Tibial nerve (tissue), 4 donors: ENCODE measurements at places on chromosomes 4 and X. TPM values are rescaled to one million over a fixed set of nuclear protein-coding genes. Genes with fewer than 3 reads are reported as not detected.
A peak's percentile ranks its signal among the peaks of the same experiment; 100 is the strongest.

DNA sequence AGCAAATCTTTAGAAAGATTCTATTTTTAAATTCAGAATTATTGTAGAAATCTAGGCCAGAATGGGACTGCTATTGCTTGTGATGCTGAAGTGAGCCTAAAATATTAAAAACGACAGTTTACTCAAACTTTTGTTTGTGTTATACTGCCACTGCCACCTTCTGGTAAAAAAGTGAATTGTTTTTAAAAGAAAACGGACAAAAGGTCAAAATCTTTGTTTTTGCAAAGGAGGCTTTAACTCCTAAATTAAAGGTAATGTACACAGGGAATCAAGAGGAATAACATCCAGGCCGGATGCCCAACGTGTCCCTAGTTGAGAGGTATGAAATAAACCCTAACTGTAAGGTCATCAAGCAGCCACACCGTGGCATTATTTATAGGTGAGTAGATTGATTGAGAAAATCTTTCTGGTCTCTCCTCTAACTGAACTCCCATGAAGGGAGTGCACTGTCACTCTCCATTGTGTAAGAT is 338.3 kb upstream of the GALNT7 start:
- no peaks in the 10 kb centered on the region for H3K4me1 ChIP-seq
- H3K27ac ChIP-seq: no peak overlapping the region

- H3K27me3 ChIP-seq: no peaks in the 10 kb centered on the region
- H3K4me1 ChIP-seq: no peaks in the 10 kb centered on the region
- H3K36me3 ChIP-seq: no peaks in the 10 kb centered on the region
- H3K27ac ChIP-seq: no peak overlapping the region
- no peak overlapping the region for H3K4me3 ChIP-seq
Observed at GRCh38 chr4:137961051-137961438, 281.1 kb downstream of the SLC7A11 start.

DNA sequence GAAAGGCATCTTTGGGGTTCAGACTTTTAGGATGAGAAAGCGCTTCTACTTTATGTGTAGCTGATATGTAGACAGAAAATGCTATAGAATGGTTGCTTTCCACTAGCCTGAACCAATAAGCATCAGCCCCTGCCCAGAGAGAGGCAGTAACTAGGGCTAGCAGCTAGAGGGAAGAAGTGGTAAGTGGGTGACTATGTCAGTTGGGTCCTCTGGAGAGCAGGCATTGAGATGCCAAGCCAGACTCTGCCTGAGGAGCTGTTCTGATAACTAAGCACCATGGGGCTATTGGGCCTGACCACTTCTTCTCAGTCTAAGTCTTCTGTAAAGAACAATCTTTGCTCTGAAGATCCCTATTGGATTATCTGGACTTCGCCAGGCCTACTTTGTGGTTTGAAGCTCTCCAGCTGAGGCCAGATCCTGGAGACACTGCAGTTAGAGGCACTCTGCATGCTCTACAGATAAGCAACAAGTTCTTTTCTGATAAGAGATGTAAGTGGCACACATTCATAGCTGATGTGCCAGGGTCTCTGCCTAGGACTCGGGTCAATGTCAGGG is 146.1 kb downstream of the RBM46 start:
- no peaks in the 10 kb centered on the region for H3K27me3 ChIP-seq
- no peak overlapping the region for H3K27ac ChIP-seq
- H3K4me1 ChIP-seq: no peaks in the 10 kb centered on the region
- no peak for DNase-seq

DNA sequence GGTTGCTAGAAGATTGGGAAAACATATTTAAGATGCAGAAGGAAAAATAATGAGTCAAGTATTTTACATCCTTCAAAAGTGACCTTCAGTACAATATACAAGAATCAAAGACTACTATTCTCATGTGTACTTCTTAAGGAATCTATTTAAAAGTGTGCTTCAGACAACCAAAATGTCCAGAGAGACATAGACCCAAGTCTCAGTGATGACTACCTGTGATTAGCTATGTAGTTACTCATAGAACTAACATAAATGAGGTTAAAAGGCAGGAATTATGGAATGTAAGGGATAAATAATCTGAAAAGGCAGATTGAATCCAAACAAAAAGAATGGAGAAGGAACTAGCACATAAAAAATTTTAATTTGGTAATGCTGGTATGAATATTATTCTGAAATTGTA is 634.7 kb upstream of the FAM241A start:
- H3K4me3 ChIP-seq: no peak overlapping the region
- no peak overlapping the region for H3K27ac ChIP-seq
- no peaks in the 10 kb centered on the region for H3K4me1 ChIP-seq
- no peak for DNase-seq
- H3K36me3 ChIP-seq: no peaks in the 10 kb centered on the region

DNA sequence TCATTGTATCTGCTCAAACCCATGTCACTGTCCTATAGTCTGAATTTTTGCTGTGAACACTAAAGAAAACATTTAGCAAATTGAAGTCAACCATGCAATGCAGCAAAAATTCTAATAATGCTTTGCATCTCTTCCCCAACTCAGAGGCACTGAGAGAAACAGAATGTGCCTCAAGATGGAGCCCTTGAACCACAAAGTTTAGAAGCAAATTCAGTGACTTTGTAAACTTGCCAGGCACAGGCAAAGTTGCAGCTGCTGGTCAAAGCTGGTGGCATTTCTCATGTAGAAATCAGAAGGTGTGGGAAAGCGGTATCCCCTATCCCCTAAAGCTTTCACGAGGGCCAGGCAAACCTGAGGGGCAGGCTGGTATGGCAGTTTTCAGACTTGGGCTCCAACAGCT is 121.7 kb upstream of the DIPK2B start:
- peak; percentile 12 for DNase-seq
- H3K4me3 ChIP-seq: no peak overlapping the region
- H3K36me3 ChIP-seq: no peaks in the 10 kb centered on the region
- H3K27me3 ChIP-seq: no peaks in the 10 kb centered on the region

TLR8 gene
- total RNA-seq: 1.8 TPM

CCKAR gene
- total RNA-seq: not detected

POLR2B gene
- 58.2 TPM for total RNA-seq

PGRMC2 gene
- total RNA-seq: 27.6 TPM
